T-cell (primary cell): ENCODE measurements at places on chromosomes 3 and 15. TPM values are rescaled to one million over a fixed set of nuclear protein-coding genes. Genes with fewer than 3 reads are reported as not detected.

DNA sequence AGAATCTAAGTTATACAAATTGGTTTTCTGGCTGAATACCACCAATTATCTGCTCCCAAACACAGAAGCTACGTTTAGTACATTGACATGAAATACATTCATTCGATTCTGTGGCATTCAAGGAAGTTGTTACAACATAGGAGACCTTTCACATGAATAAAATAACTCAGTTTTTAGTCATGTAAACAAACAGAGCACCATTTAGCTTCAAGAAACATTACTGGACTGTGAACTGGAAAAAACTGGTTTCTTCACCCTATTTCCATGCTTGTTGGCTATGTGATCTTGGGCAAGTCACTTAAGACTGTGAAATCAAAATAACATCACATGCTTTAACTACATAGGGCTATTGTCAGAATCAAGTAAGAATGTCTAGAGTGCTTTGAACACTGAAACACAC lies 46.2 kb downstream of the NRG4 start:
- no peaks in the 10 kb centered on the region for H3K4me1 ChIP-seq
- H3K27me3 ChIP-seq, result peaks cover 2% of the 10 kb centered on the region
- H3K27ac ChIP-seq, result no peak overlapping the region
- no peak overlapping the region for H3K4me3 ChIP-seq
- no peaks in the 10 kb centered on the region for H3K36me3 ChIP-seq
- no peak for DNase-seq

GRCh38 chr15:78565951-78566774 lies 843 bp downstream of the CHRNA5 start:
- H3K27ac ChIP-seq, result no peak overlapping the region
- H3K4me3 ChIP-seq, result peak overlapping the region; percentile 67
- no peaks in the 10 kb centered on the region for H3K27me3 ChIP-seq
- no peak for DNase-seq

DNA sequence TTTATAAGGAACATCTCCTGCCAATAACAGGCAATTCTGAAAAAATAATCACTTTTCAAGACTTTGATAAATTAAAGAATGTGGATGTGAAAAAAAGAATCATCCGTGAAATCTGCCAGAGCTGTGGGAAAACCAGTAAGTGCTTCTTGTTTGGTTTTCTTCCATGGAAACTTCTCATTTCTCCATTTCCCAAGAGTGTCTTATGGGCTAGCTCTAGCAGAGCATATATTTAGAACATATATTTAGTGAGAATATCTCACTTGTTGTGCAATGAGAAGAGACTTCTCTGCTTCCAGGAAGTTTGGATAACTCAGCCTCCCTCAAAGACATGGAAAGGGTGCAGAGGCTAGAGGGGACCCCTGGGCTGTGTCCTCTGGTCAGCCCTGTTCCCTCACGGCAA lies 49.9 kb downstream of the COL6A5 start:
- DNase-seq, result no peak
- H3K27ac ChIP-seq, result no peak overlapping the region
- no peaks in the 10 kb centered on the region for H3K36me3 ChIP-seq
- no peak overlapping the region for H3K4me3 ChIP-seq

DNA sequence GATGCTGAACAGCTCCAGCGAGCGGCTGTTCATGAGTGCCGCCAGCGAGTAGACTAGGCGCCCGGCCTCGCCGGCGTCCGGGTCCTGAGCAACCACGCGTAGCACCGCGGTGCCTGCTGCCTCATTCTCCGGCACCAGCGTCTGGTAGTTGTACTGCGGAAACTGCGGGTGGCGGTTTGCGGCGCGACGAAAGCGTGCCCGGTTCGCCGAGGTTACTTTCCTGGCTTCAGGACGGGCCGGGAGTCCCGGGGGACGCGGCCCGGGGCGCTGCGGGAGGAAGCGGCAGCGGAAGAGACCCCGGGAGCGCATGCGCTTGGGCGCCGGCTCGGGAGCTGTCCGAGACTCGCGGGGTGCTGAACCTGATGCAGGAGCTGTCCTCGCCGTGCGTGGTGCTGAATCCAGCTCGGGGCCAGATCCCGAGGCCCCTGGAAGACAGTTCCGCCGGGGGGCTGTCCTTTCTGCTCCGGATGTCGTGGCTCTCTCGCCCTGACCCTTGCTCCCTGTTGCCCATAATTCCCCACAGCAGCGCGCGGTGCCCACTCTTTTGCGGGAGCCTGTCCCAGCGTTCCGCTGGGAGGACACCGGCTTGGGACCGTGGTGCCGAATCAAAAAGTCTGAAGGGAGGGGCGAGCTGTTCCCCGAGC lies 1.1 kb downstream of the CELSR3 start:
- H3K27me3 ChIP-seq, result peaks cover 65% of the 10 kb centered on the region
- H3K36me3 ChIP-seq, result no peaks in the 10 kb centered on the region
- H3K4me3 ChIP-seq, result peak overlapping the region; percentile 42
- peak; percentile 58 for DNase-seq
- no peak overlapping the region for H3K27ac ChIP-seq

DNA sequence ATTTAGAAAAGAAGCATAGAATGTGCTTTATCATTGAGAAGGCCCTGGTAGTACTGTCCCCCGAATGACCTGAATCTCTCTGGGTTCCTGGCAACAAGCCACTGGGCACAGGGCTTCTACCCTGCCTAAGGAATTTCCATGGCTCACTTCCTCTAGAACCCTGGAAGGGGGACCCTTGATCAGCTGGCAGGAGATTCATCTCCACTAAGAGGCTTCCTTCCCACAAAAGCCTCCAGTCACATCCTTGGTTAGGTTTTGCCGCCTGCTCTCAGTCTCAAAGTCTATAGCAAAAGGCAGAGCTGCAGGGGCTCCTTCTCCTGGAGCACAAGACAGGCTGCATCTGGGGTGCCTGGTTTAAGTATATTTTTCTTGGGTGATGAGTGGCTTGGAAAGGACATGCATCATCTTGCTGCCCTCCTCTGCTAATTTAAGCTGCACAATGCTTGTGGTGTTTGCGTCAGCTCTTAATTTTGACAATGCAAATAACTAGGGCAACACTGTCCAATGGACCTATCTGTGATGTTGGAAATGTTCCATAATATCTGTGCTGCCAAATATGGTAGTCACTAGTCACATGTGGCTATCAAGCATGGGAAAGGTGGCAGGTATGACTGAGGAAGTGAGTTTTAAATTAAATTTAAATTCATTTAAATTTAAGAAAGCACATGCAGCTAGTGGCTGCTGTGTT lies 33.4 kb upstream of the RARRES1 start:
- no peak overlapping the region for H3K27ac ChIP-seq
- no peaks in the 10 kb centered on the region for H3K36me3 ChIP-seq
- no peaks in the 10 kb centered on the region for H3K27me3 ChIP-seq
- H3K4me3 ChIP-seq, result no peak overlapping the region
- no peaks in the 10 kb centered on the region for H3K4me1 ChIP-seq
- DNase-seq, result no peak

- no peaks in the 10 kb centered on the region for H3K27me3 ChIP-seq
- H3K4me1 ChIP-seq, result no peaks in the 10 kb centered on the region
- no peak overlapping the region for H3K27ac ChIP-seq
- peaks cover 4% of the 10 kb centered on the region for H3K36me3 ChIP-seq
- no peak for DNase-seq
- no peak overlapping the region for H3K4me3 ChIP-seq
Observed at GRCh38 chr3:123244128-123244527, 42.4 kb downstream of the SEC22A start.

- H3K4me3 ChIP-seq, result no peak overlapping the region
- H3K36me3 ChIP-seq, result no peaks in the 10 kb centered on the region
- H3K4me1 ChIP-seq, result no peaks in the 10 kb centered on the region
- DNase-seq, result no peak
- H3K27me3 ChIP-seq, result no peaks in the 10 kb centered on the region
Observed at GRCh38 chr3:168085491-168086119, 10.1 kb downstream of the GOLIM4 start.

DNA sequence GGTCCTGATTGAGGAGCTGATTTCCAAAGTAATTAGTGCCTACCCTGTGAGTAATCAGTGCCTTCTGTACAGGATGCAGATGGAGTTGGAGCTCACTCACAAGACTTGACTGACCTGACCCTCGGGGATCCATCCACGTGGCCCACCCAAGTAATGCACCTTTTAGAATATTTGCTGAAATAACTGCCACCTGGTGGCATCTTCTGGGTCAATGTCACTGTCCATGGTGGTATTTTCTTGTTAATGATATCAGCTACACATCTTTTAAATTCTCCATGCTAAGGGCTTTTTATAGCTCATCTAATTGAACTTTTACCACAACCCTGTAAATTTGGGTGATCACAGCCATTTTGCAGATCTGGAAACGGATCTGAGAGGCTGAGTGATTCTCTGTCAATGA lies 74.3 kb upstream of the ANKRD34C start:
- no peak for DNase-seq
- H3K27me3 ChIP-seq, result no peaks in the 10 kb centered on the region
- no peak overlapping the region for H3K4me3 ChIP-seq
- H3K36me3 ChIP-seq, result no peaks in the 10 kb centered on the region

DNA sequence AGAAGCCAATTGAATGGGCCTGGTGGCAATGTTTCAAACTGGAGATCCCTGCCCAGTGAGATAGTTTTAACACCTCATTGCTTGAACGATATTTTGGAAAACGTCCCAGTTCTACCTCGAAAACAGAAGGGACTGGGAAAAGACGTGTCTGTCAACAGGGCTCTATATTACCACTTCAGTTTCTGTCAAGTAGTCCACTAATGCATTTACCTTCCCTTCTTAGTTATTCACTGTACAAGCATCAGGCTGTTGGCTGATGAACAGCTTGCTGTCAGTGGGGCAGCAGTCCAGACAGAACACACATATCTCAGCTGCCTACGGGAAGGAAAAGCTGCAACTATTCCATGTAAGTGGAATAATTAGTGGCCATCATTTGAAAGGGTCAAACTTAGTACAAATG lies 794.7 kb upstream of the GBE1 start:
- H3K4me3 ChIP-seq, result no peak overlapping the region
- no peak overlapping the region for H3K27ac ChIP-seq
- no peak for DNase-seq
- no peaks in the 10 kb centered on the region for H3K27me3 ChIP-seq

DNA sequence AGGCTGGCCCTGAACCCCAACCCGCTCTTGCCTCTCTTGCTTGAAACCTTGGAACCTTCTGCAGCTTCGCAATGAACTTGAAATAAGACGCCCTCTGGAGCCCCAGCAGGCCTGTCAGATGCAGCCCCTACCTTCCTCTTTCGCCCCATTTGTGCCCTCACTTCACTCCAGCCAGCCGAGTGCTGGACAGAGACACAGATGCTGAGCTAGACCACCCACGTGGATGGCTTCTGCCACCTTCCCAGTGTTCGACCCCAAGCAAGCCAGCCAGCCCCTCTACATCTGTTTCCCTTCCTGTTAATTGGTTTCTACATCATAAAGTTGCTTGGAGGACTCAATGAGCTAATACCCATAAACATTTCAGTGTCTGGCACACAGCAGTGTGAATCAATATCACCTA lies 23.8 kb upstream of the SNRPA1 start:
- H3K4me1 ChIP-seq, result peaks cover 3% of the 10 kb centered on the region
- H3K36me3 ChIP-seq, result no peaks in the 10 kb centered on the region
- no peak overlapping the region for H3K27ac ChIP-seq
- H3K27me3 ChIP-seq, result no peaks in the 10 kb centered on the region
- no peak for DNase-seq
- no peak overlapping the region for H3K4me3 ChIP-seq

DNA sequence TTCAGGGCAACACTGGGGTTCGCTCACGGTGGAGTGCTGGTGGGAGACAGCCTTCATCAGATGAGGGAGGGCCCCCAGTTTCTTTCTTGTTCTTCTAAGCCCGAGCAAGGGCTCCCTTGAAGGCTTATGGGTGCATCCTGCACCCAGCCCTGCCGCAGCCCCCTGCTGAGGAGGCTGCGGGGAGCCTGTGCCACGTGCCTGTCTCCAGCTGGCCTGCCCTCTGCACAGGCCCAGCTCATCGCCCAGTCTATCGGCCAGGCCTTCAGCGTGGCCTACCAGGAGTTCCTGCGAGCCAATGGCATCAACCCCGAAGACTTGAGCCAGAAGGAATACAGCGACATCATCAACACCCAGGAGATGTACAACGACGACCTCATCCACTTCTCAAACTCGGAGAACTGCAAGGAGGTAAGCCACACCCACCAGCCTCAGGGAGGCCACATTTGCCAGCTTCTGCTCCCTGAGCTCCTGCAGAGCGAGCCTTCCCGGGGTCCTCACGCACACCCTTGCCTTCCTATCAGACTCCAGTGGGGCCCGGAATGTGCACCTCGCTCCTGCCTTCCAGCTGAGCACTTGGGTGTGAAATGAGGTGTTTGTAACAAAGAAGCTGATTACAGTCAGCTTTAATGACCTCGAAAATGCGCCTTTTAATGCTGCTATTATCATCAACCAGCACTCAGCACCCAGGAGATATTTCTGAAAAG lies 164.3 kb downstream of the NSMCE3 start:
- H3K27ac ChIP-seq, result no peak overlapping the region
- peaks cover 9% of the 10 kb centered on the region for H3K4me1 ChIP-seq
- no peak overlapping the region for H3K4me3 ChIP-seq
- H3K36me3 ChIP-seq, result peaks cover 16% of the 10 kb centered on the region
- H3K27me3 ChIP-seq, result no peaks in the 10 kb centered on the region

DNA sequence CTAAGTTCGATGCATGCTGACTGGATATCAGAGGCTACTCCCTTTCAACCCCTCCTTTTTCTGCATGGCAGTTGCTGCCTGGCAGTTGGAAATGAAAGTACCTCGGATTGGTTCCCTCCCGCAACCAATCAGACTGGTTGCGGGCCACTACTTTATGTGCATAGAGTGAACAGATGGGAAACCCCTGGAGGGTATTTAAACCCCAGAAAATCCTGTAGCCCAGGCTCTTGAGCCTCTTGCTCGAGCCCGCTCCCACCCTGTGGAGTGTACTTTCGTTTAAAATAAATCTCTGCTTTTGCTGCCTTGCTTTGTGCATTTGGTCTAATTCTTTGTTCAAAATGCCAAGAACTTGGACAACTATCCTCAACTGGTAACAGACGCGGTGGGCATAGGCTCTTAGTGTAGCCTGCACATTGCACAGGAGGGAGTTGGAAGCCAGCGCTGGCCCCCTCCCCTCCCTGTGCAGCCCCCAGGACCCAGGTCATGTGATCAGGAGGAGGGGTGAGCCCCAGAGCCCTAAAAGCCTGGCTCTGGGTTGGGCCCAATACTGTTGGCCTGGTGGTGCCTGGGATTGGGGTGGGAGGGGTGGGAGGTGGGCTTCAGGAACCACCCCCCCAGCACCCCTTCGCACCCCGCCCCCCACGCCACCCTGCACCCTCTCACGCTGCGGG lies 26.8 kb downstream of the RHCG start:
- no peak for DNase-seq
- no peaks in the 10 kb centered on the region for H3K36me3 ChIP-seq
- no peaks in the 10 kb centered on the region for H3K4me1 ChIP-seq
- peaks cover 4% of the 10 kb centered on the region for H3K27me3 ChIP-seq

- H3K4me1 ChIP-seq, result no peaks in the 10 kb centered on the region
- H3K27me3 ChIP-seq, result no peaks in the 10 kb centered on the region
- H3K36me3 ChIP-seq, result no peaks in the 10 kb centered on the region
Observed at GRCh38 chr3:144185276-144185675, 213.7 kb downstream of the DIPK2A start.

The PGBD4 gene
- total RNA-seq, result 4.0 TPM

The IGDCC3 gene
- 0.06 TPM for total RNA-seq

The LMAN1L gene
- 0.43 TPM for total RNA-seq

The PLCB2 gene
- 242 TPM for total RNA-seq

The CPOX gene
- total RNA-seq, result 13.9 TPM
